ENCODE measurements at places on chromosomes 5 and 9.

DNA sequence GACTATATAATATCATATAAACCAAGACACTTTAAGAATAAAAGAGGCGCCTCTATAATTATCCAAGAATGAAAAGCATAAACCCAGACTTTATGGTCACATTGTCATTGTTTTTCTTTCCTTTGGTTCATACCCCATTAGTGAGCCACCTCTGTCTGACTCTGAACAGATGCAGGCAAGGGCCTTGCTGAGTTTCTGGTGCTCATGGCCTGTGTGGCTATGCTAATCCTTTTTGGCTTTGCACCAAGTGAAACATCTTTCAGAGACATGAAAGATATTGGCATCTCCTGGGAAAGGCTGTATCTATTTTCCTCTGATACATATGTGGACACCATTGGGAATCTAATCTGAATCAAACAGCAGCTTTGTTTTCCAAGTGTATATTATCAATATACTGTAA lies 222.5 kb downstream of the CHSY3 start:
- peak; percentile 59 for DNase-seq

DNA sequence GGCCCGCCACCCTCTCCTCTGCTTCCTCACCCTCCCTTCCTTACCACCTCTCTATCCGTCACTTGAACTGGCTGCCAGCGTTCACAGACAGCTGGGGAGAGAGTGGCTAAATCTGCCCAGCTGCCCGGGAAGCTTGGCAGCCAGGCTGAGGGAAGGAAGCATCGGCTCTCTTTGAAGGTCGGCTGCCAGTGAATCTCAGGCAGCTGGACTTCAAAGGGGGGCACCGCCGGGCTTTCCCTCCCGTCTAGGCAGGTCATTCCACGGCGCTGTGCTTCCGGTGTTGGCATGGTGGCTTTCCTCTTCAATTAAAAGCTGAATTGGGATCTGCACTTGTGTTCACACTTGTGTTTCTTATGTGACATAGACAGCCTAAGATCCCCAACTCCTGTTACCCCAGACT lies 174.0 kb downstream of the GDNF start:
- DNase-seq: peak; percentile 27

GRCh38 chr5:9653811-9654210 lies 23.7 kb upstream of the TAS2R1 start:
- DNase-seq: peak; percentile 92

GRCh38 chr5:171867786-171868185 lies 82.2 kb downstream of the SMIM23 start:
- peak; percentile 40 for DNase-seq

- DNase-seq: no peak
These were observed 38.9 kb upstream of the TRAF1 start for GRCh38 chr9:120965344-120966012.

- DNase-seq: no peak
These were observed 575.9 kb downstream of the RAB3C start for GRCh38 chr5:59158637-59159391.

- DNase-seq: peak; percentile 44
These were observed 231.6 kb upstream of the TNC start for GRCh38 chr9:115349542-115349941.

DNA sequence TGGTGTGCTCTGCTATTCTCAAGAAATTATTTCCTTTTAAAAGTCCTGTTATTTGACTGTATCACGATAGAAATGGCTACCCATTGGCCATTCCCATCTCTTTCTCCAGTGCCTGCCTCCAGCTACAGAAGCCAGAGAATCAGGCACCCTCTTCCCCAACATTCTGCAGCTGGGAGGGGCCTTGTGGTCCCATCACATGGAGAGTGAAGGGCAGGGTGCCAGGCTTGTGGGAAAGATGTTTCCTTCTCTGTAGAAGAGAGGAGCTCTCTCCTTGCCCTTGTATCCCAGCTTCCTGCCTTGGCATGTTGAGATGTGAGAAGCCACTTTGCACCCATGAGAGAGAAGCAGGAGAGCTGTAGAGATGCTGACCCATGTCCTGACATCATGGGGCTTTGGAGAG lies 465.0 kb downstream of the MTRR start:
- peak; percentile 9 for DNase-seq

DNA sequence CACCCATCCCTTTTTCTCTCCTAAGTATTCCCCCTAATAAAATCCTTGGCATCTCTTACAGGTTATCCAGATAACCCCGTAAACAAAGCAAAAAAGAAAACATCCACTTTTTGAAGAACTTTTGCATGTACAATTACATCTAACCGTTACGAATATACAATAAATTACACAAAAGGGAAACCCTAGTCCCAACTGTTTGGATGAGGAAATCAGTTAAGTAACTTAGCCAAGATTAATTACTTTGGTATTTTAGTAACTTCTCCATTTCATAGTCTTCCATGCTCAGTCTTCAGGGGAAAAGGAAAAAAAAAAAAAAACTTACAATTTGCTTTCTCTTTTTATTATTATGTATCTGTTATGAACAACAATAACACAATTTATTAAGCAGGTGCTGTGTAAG lies 212.9 kb downstream of the ACTL7B start:
- DNase-seq: no peak

DNA sequence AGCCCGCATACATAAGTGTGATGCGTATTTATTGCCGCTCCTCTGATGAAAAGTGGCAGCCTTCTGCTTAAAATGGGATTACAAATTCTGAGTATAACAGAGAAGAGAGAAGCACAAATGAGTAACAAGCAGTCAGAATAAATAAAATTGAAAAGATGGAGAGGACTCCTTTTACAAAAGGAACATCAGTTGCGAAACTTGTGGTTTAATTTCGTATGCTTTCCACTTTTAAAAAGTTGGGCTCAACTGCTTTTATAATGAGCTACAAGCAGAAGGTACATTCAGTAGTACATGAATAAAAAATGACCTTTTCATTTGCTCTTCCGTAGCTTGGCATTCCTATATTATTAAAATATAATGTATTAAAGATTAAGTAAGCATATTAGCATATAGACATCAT lies 320.0 kb downstream of the FBXL17 start:
- peak; percentile 16 for DNase-seq

DNA sequence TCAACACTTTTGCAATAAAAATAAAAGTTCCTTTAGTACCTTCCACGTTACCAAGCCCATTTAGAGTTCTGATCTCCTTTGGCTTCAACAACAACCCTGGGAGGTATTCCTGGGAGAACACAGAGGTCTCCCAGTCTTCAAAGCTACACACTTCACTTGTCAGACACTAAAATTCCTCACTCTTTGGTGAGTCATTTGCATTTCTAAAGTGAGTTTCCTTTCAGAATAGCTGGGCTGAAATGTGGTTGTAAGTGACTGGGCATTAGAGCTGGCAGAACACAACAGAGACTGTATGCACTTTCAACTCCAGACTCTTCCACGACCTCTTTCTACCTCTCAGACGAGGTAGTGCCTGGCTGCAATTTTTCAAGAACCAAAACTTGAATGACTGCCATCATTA lies 11.5 kb upstream of the F2RL1 start:
- DNase-seq: peak; percentile 80

DNA sequence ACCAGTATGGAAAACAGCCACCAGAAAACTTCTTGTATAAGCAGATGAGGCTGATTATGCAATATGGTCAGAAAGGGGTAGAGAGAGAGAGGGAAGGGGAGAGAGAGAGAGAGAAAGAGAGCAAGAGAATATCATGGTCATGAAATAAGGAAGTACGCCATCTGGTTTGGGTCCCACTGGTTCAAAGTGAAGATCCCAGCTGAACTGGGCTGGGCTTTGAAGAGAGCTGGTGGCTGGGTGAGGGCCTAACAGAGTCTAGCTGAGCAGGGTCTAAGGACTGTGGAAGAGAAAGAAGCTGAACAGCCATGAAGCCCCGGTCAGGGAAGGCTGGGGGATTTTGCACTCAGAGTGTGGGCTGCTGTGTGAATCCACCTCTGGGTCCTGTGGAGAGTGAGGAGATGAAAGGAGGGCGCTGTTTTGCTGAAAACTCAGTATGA lies 14.6 kb downstream of the TRIM14 start:
- DNase-seq: no peak

DNA sequence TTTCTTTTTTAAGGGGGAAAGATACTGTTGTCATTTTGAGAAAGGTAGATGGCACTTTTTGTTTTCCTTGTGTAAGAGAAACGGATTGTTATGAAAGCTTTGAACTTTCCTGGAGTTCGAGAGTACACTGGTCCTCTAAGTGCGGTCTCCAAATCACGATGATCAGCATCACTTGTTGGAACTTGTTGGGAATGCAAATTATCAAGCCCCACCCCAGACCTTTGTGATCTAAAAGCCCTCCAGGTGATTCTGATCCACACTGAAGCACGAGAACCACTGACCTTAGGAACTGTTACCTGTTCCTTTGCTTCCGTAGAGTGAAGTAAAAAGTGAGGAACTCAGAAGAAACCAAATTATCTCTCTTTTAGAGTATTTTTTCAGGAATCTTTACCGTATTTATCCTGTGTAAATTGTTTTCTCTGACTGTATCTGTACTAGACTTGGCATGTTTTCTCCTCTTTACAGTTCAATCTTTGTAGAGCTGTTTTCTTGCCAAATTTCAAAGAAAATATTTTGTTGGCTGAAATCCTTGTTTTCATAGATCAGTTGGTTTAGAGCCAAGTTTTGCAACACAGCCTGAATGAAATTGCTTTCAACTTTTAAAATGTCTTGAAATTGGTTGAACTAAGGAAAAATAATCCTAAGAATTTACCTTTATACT lies 4.0 kb downstream of the MAT2B start:
- DNase-seq: peak; percentile 58

GRCh38 chr9:84697042-84697441 lies 27.5 kb downstream of the NTRK2 start:
- DNase-seq: no peak

GRCh38 chr5:113142186-113142585 lies 165.6 kb downstream of the DCP2 start:
- no peak for DNase-seq

GRCh38 chr5:168578538-168579487 lies at the start of gene PANK3:
PANK3 (minus strand) TSS chr5:168579368; CDS start chr5:168579283, 85 bp downstream.
- DNase-seq: no peak

DNA sequence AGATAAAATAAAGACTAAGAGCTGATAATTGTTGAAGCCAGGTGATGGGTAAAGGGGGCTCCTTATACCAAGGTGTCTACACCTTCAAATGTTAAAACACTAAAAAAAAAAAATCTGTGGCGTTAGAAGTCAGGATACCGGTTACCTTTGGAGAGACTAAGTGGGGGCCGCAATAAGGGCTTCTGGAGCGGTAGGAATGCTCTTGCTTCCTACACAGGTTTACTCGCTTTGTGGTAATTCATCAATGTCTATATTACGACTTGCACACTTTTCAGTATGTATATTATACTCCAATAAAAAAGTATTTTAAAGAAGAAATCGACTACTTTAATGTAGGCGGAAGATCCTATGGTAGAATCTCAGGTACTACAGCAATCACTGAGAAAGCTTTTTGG lies 12.5 kb downstream of the MRPS27 start:
- no peak for DNase-seq

GRCh38 chr9:99073347-99073746 lies 31.6 kb upstream of the TGFBR1 start:
- DNase-seq: no peak

DNA sequence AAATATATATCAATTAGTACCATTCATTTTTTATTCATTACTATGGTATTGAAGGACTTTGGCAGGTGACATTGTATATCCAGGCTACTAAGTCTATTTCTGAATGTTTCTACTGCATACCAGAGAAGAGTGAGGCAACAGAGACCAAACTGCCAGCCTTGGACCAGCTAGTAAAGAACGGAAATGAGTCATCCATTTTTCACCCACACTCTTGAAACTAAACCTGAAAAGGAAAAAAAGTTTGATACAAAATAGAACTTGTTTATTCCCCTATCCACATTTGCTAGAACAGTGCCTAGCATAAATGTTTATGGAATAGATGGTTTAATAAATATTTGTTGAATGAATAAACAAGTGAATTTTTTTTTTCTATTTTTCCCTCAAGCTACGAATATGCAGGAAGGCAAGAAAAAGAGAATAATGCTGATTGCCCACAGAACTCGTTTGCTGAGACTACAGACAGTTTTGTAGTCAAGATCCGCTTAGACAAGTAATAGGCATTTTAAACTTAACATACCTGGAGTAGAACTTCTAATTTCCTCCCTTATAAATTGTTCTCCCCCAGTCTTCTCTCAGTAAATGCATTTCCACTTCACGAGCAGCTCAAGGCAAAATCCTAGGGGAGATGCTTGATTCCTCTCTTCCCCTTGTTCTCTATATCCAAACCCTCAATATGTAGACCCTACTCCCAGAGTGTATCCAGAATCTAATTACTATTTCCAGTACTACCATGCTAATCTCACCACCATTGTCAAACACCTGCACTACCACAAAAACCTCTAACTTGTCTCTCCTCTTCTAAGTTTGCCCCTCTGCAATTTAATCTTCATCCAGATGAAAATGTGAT lies 146.2 kb upstream of the RASA1 start:
- peak; percentile 89 for DNase-seq

- peak; percentile 83 for DNase-seq
These were observed 1.4 kb upstream of the GLIS3 start for GRCh38 chr9:4301296-4301695.
